ENCODE measurements at places on chromosomes 4 and X.

GRCh38 chrX:276581-277201 is 4.5 kb upstream of the PLCXD1 start:
- peak; percentile 49 for DNase-seq

DNA sequence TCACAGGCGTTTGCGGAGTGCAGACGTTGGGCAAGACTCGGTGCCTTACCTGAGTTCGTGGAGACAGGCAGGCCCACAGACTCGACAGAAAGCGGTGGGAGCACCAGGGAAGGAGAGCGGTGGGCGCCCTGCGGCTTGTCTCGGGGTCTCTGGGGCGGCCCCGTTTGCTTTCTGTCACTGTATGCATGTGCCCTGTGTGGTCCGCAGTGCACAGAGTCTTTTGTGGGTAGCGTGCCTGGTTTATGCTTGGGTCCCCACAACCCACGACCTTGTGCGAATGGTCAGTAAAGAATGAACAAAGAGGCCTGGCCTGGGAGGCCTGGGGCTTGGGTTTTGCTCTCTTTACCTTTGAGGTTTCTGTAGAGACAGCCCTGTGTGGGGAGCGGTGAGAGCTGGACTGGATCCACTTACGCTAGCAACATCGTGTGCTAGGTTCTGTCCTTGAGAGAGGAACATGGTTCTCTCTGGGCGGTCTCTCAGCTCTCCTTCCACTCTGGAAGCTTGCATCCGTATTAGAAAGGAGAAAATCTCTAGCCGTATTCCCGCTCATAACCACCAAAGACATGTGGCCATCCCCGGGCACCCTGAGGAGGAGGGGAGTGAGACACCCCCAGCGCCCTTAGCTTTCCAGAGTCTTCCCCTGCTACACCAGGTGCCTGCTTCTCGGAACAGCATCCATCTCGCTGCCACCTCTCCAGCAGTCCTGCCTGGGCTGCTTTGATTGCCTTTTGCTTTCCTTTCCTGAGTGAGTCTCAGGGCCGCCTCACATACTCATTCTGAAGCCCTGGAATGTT is 1.2 kb downstream of the TADA2B start:
- no peak for DNase-seq

DNA sequence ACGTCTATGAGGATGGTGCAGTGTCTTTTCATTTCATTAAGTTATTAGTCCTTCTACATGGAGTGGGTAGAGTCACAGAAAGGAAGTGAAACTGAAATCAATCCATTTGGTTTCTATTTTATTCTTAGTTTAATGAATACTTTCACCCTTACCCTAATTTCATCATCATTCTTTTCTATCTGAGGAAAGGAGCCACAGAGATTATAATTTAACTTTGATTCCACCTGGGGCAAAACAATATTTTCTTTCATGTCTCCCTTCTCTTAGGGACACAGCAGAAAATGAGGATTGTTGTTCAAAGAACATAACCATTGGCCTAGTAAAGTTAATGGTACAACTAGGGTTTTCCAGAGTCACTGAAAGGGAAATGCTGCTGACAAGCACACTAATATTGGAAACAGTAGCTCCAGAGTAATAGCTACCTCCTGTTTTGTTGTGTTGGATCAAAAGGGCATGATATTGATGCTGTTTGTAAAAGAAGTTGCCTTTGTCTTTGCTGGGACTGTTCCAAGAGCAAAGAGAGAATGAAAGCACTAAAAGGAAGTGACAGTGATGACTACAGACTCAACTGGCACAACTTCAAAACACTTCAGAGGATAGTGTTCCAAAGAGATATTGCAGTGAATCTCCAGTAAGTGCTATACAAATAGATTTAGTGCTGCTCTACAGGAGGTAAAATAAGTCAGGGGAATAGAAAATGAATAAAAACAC is 247.1 kb upstream of the PITX2 start:
- DNase-seq: no peak

GRCh38 chrX:15946783-15947580 is 92.4 kb upstream of the AP1S2 start:
- DNase-seq: no peak

- DNase-seq: no peak
These were observed 96.3 kb downstream of the ZNF827 start for GRCh38 chr4:145842224-145842887.

GRCh38 chr4:40833212-40833611 is 83.5 kb downstream of the NSUN7 start:
- DNase-seq: no peak

GRCh38 chr4:38062088-38062775 is 102.0 kb downstream of the PTTG2 start:
- DNase-seq: peak; percentile 70

Measured in PC-9 (cell line).